ENCODE measurements at places on chromosomes 6 and 20. TPM values are rescaled to one million over a fixed set of nuclear protein-coding genes. Genes with fewer than 3 reads are reported as not detected.

DNA sequence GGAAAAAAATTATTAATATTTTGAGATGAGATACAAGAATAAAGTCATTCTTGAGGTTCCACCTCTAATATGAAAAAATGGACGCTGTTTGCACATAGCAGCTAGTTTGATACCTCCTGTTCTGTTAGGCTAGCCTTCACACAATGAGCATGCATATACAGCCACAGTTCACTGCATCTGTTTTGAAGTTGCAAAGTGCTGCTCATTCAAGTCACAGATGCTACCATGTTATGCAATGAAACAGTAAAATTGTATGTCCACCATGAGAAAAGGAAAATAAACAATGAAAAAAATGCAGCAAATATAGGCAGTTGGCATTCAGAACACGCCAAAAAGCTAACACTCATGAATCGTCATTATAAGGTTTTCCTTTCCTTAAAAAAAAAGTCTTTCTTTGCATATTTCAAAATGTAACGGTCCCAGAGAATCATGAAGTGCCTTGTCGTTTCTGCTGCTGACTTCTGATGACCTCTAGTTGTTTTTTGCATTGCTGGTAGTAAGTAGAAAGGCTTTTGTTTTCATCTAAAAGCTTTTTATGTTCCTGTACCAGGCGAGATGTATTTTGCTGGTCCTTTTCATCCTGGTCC is 70.7 kb downstream of the MAP3K7 start:
- no peak for DNase-seq

DNA sequence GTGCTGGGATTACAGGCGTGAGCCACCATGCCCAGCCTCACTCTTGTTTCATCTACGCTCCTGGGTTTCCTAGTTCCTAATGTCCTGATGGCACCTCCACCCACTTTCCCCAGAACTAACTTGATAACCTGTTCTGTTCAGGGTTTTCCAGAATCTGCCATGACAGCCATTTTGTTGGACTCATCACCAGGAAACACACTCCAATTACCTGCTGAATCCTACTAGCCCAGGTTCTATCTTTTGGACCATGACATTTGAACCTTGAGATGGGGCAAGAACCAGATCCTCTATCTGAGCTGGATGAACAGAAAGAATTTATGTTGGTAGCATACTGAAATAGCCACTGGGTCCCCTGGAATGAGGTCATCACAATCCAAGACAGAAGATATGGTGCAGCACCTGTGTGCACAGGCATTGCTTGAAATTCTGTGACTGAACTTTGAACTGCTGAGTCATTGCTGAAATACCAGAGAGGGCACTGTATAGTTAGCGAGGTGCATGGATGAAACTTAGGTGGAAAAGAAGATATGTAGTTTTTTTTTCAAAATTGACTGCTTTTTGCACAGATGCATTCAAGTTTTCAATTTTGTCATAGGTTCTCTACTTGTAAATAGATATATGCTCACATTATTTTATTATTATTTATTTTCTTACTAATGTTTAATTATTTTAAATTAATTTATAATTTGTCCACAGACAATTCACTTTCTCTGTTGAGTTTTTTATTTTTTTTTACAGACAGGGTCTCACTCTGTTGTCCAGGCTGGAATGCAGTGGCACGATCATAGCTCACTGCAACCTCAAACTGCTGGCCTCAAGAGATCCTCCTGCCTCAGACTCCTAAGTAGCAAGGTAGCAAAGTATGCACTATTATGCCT is 42.8 kb upstream of the TASP1 start:
- no peak for DNase-seq

Gene STX11
- total RNA-seq = 1.1 TPM

Gene LAMA5
- total RNA-seq = 4.5 TPM

Gene KCNB1
- 0.11 TPM for total RNA-seq

GRCh38 chr6:133244519-133244918 is 3.4 kb downstream of the EYA4 start:
- DNase-seq = no peak

DNA sequence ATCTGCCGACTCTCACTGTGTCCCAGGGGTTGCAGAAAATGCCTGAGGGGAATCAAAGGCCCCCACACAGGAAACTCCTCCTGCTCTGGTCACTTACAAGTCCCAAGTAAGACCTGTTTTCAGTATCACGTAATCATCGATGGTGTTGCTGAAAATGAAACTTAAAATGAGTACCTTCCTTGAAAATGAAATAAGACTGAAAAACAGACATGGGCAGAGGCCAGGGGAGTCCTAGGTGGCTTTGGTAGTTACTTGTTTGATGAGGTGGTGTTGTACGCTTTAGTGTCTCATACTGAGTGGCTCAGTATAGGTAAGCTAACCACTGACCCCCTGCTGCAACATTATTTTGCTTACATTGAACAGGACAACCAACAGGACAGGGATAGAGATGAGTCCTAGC is 43.0 kb upstream of the SYNCRIP start:
- no peak for DNase-seq

DNA sequence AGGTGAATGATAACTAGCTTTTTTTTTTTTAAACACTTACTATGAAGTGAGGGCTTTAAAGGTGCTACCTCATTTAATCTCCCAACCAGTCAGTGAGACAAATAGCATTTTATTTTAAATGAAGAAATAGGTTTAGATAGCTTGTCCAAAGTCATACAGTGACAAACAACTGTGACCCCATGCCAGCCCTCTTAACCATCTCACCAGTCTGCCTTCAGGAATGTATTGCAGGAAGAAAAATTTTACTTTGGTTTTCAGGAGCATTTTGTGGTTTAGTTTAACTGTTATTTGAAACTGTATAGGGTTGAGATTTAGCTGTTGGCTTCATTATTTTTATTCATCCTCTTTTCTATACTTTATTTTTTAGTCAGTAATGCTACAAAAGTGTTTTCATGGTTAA is 18.6 kb downstream of the DSE start:
- DNase-seq = peak; percentile 45

Gene FILIP1
- total RNA-seq = under 0.01 TPM

DNA sequence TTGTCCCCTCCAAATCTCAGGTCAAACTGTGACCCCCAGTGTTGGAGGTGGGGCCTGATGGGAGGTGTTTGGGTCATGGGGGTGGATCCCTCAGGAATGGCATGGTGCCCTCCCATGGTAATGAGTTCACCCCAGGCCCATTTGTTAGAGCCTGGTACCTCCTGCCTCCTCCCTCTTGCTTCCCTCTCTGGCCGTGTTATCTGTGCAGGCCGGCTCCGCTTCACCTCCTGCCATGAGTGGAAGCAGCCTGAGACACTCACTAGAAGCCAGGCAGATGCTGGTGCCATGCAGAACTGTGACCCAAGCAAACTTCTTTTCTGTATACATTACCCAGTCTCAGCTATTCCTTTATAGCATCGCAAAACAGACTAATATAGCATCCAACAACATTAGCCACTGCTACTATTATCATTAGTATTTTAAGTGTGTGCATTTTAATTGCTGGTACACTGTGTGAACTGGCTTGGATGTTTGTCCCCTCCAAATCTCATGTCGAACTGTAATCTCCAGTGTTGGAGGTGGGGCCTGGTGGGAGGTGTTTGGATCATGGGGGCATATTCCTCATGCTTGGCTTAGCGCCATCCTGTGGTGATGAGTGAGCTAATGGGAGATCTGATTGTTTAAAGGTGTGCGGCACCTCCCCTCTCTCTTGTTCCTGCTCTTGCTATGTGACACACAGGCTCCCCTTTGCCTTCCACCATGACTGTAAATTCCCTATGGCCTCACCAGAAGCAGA is 12.2 kb upstream of the OSER1 start:
- no peak for DNase-seq

- DNase-seq = peak; percentile 25
These were observed 80.4 kb downstream of the DACT2 start for GRCh38 chr6:168239044-168239773.

DNA sequence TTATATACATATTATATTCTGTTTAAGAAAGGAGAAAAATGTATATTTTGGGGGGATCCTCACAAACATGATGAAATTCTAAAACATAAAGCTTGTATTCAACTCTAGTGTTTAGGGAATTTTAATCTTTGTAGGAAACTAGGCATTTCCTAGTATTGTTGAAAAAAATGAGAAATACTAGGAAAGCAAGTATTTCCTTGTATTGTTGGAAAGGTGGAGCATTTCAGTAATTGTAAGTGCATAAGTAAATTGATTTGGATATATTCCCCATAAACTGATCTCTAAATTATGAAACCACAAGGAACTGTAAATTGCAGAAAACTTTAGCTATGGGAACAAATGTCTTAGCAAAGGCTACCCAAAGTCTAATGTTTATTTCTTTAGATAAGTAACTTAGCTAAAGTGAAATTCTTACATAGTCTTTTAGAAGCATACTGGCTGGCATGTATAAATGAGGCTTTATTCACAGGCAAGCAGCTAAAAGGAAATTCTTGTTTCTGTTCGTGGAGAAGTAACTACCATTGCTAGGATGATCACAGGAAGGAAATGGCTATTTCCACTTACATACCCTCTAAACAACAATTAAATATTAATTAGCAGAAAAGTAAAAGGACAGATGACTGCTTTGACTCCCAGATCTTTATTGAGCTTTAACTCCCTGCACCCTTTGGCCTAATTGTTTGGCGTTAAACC is 19.9 kb upstream of the NRN1 start:
- DNase-seq = no peak

DNA sequence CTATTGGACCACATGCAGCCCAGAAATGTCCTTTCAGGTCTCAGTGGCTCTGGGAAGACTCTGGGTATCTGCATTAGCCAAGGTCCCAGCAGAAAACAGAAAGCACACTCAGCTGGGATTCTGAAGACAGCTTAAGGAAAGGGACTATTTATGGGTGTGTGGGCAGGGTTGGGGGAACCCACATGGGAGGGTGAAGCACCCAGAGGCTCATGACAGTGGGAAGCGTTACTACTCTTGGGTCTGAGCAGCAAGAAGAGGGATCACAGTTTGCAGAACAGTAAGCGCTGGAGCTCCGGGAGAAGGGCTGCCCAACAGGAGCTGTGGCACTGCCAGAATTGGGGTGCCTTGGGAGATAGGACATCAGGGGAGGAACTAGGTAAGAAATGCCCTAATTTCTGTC is 12.4 kb upstream of the CDC5L start:
- DNase-seq = no peak

GRCh38 chr6:39812853-39813533 is 20.8 kb downstream of the DAAM2 start:
- DNase-seq = peak; percentile 69

- DNase-seq = no peak
These were observed 997.0 kb downstream of the GRIK2 start for GRCh38 chr6:102390541-102390940.

Gene LKAAEAR1
- total RNA-seq = 3.7 TPM

DNA sequence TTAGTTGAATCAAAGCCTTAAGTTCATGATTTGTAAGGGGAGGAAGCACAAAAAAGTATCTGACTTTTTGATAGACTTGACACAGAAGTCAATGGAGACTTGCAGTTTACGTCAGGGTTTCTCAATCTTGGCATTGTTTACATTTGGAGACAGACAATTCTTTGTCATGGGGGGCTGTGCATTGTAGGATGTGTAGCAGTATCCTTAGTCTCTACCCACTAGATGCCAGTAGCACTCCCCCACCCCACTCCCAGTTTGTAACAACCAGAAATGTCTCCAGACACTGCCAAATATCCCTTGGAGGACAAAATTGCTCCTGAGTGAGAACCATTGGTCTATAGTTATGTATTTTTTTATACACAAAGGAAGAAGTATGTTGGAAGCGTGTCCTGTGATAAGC is 434.1 kb downstream of the RFPL4B start:
- DNase-seq = peak; percentile 11

- DNase-seq = no peak
These were observed 1122.3 kb downstream of the EPHA7 start for GRCh38 chr6:92297101-92297500.

Gene OR2B3
- total RNA-seq = not detected

GRCh38 chr20:34573541-34574300 is 15.2 kb downstream of the MAP1LC3A start:
- DNase-seq = no peak

DNA sequence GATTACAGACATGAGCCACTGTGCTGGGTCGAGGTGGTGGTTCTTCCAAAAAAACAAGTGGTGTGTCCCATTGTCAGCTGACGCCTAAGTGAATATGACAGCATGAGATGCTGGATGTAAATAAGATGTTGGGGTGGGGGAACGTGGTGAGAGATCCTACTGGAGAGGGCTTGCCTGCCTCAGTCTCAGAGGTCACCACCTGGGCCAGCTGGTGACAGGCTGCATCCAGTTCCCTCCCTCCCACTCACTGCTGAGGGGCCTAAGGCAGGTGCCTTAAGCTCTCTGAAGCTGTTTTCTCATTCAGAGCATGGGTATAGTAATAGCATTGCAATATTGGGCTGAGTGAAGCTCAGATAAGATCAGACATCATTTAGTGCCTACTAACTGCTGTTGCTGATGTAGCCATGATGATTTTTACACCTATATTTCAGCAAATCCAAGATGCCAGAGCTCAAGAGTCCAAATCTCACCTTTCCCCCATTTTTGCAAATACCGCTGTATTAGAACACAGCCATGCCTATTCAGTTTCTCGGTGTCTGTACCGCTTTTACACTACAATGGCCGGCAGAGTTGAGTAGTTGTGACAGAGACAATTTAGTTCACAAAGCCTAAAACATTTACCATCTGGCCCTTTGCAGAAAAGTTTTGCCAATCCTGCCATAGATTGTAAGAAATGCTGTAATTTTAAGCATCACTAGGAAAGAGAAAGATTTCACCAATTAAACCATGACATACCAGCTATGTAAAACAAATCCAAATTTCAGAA is 171.3 kb downstream of the ANKRD60 start:
- DNase-seq = no peak

DNA sequence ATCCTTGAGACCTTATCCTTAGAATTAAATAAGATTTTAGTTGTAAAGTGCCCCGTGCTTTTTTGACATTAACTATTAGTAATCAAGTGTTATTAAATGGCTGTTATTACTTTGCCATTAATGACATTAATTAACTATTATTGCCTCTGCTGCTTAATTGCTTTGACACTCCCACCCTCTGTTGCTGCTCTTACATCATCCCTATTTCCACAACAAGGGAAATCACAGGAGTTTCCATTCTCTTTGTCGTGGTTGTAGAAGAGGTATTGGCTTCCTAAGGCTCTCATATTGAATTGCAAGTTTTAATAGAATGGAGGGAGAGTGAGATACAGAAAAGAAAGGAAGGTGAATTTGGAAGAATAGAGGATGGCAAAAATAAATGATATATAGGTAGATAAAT is 545.8 kb downstream of the MMUT start:
- DNase-seq = no peak

DNA sequence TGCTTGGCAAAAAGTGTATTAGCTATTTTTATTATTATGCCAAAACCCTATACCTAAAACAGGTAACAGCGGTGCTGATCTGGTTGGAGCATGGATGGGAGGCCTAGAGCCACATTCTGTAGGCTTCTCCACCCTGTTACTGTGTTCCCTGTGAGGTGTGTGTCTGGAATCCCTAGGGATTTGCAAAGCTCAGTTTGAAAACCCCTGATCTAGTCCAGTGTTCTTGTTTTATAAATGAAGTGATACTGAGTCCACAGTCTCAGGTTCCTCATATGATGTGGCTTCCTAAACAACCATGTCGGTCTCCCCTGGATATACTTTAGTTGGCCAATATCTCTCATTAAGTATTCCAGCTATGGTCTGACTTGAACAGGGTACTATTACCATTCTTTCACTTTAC is 16.3 kb downstream of the ACSS2 start:
- DNase-seq = no peak

Gene MATN4
- total RNA-seq = not detected

- no peak for DNase-seq
These were observed 86.3 kb downstream of the RFPL4B start for GRCh38 chr6:112433457-112433856.
